Breast epithelium (tissue), 4 donors: ENCODE measurements at places on chromosomes 5 and 9. TPM values are rescaled to one million over a fixed set of nuclear protein-coding genes. Genes with fewer than 3 reads are reported as not detected.

- DNase-seq = no peak
- H3K27me3 ChIP-seq = no peaks in the 10 kb centered on the region
- no peak overlapping the region for H3K27ac ChIP-seq
- H3K4me1 ChIP-seq = no peaks in the 10 kb centered on the region
These were observed 161.5 kb downstream of the CEP120 start for GRCh38 chr5:123261752-123262151.

DNA sequence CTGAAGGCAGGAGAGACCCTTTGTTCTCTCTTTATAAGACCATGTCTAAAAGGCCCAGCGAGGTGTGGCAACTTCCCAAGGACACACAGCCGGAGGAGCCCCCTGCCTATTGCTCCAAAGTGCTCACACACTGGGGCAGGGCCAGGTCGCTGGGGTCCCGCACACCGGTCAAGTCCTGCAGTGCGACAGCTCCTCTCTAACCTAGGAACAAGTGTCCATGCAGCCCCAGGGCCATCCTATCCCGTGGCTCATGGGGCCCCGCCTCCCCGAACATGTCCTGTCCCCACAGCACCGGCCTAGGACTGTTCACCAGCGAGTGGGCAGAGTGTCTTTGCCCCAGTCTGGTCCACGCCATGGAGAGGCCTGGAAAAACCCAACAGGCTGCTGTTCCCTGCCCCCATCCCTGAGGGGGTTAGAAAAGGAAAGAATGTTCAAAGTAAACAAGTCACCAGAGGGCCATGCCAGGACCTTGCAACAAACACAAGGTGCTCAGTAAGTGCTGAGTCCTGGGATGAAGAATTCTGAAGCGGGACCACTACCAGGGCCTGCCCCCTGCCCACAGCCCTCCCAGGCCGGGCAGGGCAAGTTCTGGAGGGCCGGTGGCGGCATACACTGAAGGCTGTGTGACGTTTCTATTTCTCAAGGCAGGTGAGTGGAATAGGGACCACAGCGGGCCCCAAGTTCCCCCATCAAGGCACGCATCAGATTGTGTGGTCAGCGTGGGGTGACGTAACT, 938 bp downstream of the NINJ1 start:
- peak; percentile 54 for DNase-seq
- peaks cover 35% of the 10 kb centered on the region for H3K4me1 ChIP-seq
- H3K4me3 ChIP-seq = peak overlapping the region; percentile 61
- H3K27me3 ChIP-seq = no peaks in the 10 kb centered on the region

DNA sequence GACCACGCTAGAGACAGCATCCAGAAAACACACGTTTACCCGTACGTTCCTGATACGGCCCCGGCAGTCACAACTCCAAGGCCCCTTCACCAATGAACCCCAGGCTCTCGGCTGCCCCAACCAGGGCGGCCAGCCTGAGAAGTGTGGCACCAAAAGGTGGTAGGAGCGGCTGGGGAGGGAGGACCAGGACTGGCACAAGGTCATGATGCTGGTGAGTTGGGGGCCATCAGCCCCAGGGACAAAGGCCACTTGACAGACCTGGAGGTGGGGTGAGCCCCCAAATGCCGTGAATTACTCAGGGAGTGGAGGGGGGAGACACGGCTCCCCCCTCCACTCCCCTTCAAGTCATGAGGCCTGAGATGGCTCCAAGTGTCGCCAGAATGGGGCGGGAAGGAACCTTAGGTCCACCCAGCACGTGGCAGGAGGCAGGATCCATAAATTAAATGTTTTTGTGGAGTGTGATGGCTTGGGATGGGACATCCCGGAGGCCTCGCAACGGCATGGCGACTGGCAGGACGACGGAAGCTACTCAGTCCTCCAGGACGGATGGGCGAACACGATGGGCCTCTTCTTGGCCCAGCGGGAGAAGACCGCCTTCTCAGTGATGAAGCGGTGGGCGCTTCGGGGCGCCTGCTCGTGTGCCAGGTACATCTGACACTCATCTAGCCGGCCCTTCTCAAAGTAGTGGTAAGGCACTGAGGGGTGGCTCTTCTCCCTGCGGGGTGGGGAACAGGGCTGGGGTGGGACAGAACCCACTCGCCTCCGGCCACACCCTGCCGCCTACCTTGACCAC, 8.7 kb upstream of the ST6GALNAC6 start:
- H3K36me3 ChIP-seq = no peaks in the 10 kb centered on the region
- no peaks in the 10 kb centered on the region for H3K27me3 ChIP-seq
- no peak for DNase-seq
- H3K4me3 ChIP-seq = no peak overlapping the region
- peaks cover 17% of the 10 kb centered on the region for H3K4me1 ChIP-seq

Gene TMEM252
- not detected for total RNA-seq

Gene ERAP2
- 11.0 TPM for total RNA-seq

Gene IL7R
- total RNA-seq = 10.1 TPM
